ENCODE measurements at places on chromosomes 1 and 21.

GRCh38 chr1:99546432-99547416, 99.2 kb upstream of the PALMD start:
- no peaks in the 10 kb centered on the region for H3K4me1 ChIP-seq
- no peaks in the 10 kb centered on the region for H3K27me3 ChIP-seq
- no peak overlapping the region for H3K27ac ChIP-seq
- DNase-seq = no peak

DNA sequence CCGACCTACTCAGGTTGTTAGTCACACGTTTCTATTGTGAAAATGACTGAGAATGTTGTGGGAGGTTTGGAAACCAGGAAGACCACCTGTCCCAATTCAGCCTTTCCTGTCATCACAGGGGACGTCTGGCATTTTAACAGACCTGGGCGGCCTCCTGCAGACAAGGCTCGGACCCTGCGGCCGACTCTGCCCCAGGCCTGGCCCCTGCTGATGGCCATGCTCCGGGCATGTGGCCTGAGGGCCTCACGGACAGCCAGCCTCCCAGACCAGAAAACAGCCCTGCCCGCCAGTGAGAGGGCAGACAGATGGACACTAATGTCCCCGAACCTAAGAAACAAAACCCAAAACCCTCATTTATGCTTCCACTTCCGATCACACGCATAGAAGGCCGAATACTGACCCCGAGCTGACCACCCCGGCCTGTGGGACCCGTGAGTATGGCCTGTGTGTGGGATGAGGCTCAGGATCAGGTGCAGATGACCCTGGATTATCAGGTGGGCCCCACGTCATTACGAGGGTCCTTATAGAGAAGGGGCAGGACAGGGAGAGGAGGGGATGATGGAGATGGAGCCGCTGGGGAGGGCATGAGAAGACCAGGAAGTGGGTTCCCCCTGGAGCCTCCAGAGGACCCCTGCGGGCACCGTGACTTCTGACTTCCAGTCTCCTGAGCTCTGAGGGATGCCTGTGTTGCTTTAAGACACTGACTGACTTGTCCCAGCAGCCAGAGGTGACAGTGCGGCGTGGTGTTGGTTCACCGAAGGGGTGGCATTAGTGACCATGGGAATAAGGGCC, 9.6 kb downstream of the COL18A1 start:
- H3K36me3 ChIP-seq = no peaks in the 10 kb centered on the region
- H3K27me3 ChIP-seq = no peaks in the 10 kb centered on the region
- H3K4me3 ChIP-seq = no peak overlapping the region
- DNase-seq = no peak
- H3K4me1 ChIP-seq = peaks cover 25% of the 10 kb centered on the region

- H3K4me3 ChIP-seq = no peak overlapping the region
- no peaks in the 10 kb centered on the region for H3K27me3 ChIP-seq
- no peaks in the 10 kb centered on the region for H3K36me3 ChIP-seq
- H3K27ac ChIP-seq = no peak overlapping the region
- DNase-seq = no peak
These were observed 4.4 kb upstream of the EFHD2 start for GRCh38 chr1:15405106-15405850.

DNA sequence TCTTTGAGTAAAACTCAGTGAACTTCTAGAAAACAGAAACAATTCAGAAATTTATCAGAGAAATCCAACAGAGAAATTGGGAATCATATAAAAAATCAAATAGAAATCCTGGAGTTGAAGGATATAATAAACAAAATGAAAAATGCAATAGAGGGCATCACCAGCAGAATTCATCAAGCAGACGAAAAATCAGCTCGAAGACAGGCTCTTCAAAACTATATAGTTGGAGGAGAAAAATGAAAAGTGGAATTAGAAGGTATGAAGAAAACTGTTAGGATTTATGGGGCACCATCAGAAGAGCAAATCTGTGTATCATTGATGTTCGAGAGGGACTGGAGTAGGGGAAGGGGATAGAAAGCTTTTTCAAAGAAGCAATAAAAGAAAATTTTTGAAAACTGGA, 121.5 kb upstream of the GPR52 start:
- DNase-seq = no peak
- H3K36me3 ChIP-seq = peaks cover 3% of the 10 kb centered on the region
- H3K4me3 ChIP-seq = no peak overlapping the region
- no peak overlapping the region for H3K27ac ChIP-seq

DNA sequence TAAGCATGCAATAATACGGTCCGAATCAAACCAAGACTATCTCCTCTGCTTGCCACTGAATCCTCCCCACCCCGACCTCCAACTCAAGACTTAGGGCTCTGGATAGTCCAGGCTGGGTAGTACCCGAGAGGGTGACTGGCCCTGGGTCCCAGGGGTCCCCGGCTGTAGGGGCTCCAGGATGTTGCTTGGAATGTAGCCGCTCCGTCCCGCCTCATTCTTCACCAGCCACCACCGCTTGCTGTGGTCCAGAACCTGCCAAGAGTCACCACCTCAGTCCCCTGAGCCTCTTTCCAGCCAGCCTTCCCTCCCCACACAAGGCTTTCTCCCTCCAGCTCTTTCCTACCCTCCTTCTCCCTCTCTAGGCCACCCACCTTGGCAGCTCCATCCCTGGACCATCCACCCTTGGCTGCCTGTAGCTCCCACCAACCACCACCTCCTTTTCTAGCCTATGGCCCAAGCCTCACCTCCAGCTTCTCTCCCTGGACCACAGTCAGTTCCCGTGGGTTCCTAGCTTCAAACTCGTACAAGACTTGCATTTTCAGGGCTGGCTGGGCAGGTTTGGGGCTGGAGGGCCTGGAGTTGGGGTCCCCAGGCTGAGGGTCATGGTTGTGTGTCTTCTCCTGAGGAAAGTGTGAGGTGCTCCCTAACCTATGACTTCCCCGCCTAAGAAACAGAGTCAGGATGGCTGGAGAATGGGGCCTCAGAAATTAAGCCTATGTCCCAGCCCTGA, 10.9 kb upstream of the GSTM3 start:
- no peak for DNase-seq
- H3K27me3 ChIP-seq = no peaks in the 10 kb centered on the region
- no peak overlapping the region for H3K4me3 ChIP-seq

GRCh38 chr1:28417441-28417922, 47.9 kb downstream of the PHACTR4 start:
- peak; percentile 15 for DNase-seq
- peak overlapping the region; percentile 32 for H3K27ac ChIP-seq
- no peaks in the 10 kb centered on the region for H3K36me3 ChIP-seq
- no peaks in the 10 kb centered on the region for H3K27me3 ChIP-seq
- H3K4me1 ChIP-seq = peaks cover 13% of the 10 kb centered on the region

DNA sequence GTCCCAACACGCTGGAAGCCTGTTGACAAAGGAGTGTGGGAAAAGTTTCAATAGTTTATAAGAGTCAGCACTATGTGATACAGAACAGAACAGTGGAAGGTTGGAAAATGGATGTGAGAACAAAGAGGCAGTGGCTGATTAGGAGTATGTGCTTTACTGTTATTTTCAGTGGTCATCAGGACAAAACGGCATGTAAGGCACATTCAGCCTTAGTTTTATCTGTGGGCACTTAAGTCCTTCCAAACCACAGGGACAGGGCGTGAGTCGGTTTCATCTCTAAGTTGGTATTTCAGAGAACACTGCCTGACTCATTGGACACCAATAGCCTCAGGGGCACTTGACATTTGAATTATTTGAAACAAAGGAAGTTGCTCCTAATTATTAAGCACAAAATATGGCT, 306.9 kb downstream of the ASTN1 start:
- peaks cover 3% of the 10 kb centered on the region for H3K27me3 ChIP-seq
- H3K27ac ChIP-seq = no peak overlapping the region
- DNase-seq = no peak
- H3K36me3 ChIP-seq = no peaks in the 10 kb centered on the region
- no peaks in the 10 kb centered on the region for H3K4me1 ChIP-seq

GRCh38 chr1:207808322-207808705, 56.5 kb downstream of the CD46 start:
- no peak overlapping the region for H3K27ac ChIP-seq
- no peak for DNase-seq

GRCh38 chr1:41391834-41392527, 30.7 kb downstream of the FOXO6 start:
- no peak overlapping the region for H3K4me3 ChIP-seq
- no peaks in the 10 kb centered on the region for H3K27me3 ChIP-seq
- H3K36me3 ChIP-seq = no peaks in the 10 kb centered on the region
- H3K4me1 ChIP-seq = peaks cover 30% of the 10 kb centered on the region
- no peak overlapping the region for H3K27ac ChIP-seq

GRCh38 chr21:34636961-34637360, 22.0 kb upstream of the RCAN1 start:
- no peak overlapping the region for H3K27ac ChIP-seq
- H3K4me1 ChIP-seq = no peaks in the 10 kb centered on the region
- H3K4me3 ChIP-seq = no peak overlapping the region
- DNase-seq = no peak
- no peaks in the 10 kb centered on the region for H3K27me3 ChIP-seq

DNA sequence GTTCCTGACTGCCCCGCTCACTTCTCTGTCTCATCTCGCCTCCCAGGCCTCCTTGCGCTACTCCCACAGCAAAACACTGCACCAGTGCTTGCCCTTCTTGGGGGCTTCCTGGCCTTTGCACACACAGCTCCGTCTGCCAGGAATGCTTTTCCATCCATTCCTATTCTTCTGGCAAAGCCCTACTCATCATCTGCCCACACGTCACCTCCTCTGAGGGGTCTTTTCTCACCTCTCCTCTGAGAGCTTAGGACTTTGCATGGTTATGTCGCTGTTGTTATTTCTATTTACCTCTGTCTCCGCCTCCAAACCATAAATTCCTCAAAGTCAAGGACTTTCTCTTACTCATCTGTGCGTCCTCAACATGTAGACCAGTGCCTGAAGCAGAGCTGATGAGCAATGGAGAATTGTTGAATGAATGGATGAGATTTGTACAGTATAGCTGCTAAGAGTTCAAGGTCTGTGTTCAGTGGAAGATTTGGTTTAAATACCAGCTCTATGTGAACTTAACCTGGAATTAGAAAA, 26.4 kb upstream of the BTG2 start:
- H3K27me3 ChIP-seq = no peaks in the 10 kb centered on the region
- peaks cover 40% of the 10 kb centered on the region for H3K4me1 ChIP-seq
- no peaks in the 10 kb centered on the region for H3K36me3 ChIP-seq
- DNase-seq = no peak
- H3K4me3 ChIP-seq = no peak overlapping the region

DNA sequence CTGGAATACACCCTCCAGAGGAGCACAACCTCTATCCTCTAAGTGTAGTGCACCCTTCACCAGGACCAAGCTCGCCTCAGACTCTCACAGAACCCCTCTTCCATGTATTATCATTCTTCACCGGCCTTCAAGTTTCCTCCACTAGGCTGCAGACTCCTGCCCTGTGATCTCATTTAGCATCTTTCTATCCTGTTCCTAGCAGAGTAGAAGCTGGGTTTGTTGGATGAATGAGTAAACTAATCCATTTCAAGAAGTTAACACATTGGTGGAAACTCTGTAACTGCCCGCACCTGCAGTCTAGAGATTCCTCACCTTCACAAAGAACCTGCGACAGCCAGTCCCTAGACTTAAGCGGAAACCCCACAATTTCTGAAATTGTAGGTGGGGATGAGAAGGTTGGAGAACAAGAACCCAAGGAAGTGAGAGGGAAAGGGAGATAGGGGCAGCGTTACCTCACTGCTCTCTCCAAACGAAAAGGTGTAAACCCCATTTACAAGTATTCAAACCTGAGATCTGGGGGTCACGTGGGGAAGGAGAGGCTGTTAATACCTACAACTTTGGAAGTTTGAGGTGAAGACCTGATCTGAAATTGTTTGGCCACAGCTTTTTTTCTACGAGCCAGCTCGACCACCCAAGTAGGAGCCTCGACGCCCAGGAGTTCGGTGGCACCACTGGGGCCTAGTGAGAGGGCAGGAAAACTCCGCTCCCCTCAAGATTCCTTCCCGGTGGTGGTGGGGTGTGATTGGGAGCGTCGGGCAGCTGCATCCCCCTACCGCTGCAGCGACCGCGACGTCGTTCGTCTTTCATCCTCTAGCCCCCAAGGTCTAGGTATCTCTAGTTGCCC, 1.2 kb downstream of the PTPN14 start:
- peak; percentile 55 for DNase-seq
- no peaks in the 10 kb centered on the region for H3K27me3 ChIP-seq
- peaks cover 7% of the 10 kb centered on the region for H3K4me1 ChIP-seq
- no peaks in the 10 kb centered on the region for H3K36me3 ChIP-seq
- peak overlapping the region; percentile 99 for H3K27ac ChIP-seq

GRCh38 chr1:212237651-212238050, 47.6 kb upstream of the PPP2R5A start:
- H3K4me1 ChIP-seq = peaks cover 31% of the 10 kb centered on the region
- no peaks in the 10 kb centered on the region for H3K36me3 ChIP-seq
- H3K27ac ChIP-seq = peak overlapping the region; percentile 73

- no peak overlapping the region for H3K27ac ChIP-seq
- no peak overlapping the region for H3K4me3 ChIP-seq
- peaks cover 17% of the 10 kb centered on the region for H3K27me3 ChIP-seq
- no peaks in the 10 kb centered on the region for H3K4me1 ChIP-seq
These were observed 31.1 kb upstream of the DISP3 start for GRCh38 chr1:11447903-11448302.

DNA sequence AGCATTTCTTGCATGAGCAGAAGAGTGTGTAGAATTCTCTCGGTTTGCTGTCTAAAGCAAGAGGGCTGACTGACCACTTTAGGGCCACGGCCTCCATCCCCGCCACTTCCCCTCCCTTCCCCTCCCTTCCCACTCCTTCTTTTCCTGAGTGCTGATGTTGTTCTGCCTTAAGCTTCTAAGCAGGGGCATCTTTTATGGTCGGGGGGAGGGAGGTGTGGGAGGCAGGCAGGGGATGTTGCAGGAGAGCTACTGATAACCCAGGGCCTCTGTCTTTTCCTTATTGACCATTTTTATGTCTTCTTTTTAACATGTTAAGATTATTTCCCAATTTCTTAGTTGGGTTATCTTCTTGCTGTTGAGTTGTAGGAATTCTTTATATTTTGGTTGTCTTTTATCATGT, 15.1 kb downstream of the USP25 start:
- H3K27ac ChIP-seq = no peak overlapping the region
- no peak for DNase-seq
- H3K4me3 ChIP-seq = no peak overlapping the region
- no peaks in the 10 kb centered on the region for H3K27me3 ChIP-seq
- H3K36me3 ChIP-seq = no peaks in the 10 kb centered on the region
- H3K4me1 ChIP-seq = peaks cover 15% of the 10 kb centered on the region

DNA sequence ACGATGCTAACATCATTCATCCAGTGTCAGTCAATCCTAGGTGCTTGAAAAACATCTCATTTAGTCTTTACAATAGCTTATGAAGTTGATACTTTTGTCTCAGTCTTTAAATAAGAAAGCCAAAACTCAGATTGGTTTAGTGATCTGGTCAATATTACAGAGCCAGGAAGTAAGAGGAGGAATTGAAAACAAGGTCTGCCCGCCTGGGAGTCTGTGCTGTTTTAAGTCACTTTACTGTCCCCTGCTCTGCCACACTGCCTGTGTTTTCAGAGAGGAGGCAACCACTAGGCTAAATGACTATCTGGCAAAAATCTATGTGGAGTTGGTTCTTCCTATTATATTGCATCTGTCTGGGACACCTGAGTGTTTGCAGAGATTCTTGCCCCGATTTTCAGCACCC, 62.3 kb downstream of the ST6GALNAC3 start:
- no peaks in the 10 kb centered on the region for H3K27me3 ChIP-seq
- no peaks in the 10 kb centered on the region for H3K4me1 ChIP-seq
- no peak for DNase-seq
- no peak overlapping the region for H3K27ac ChIP-seq

- peaks cover 4% of the 10 kb centered on the region for H3K36me3 ChIP-seq
- H3K27ac ChIP-seq = no peak overlapping the region
- no peaks in the 10 kb centered on the region for H3K4me1 ChIP-seq
- H3K27me3 ChIP-seq = no peaks in the 10 kb centered on the region
- DNase-seq = no peak
These were observed 14.3 kb downstream of the FBXO28 start for GRCh38 chr1:224127925-224128819.

- no peak overlapping the region for H3K4me3 ChIP-seq
- no peak for DNase-seq
- H3K36me3 ChIP-seq = no peaks in the 10 kb centered on the region
- peak overlapping the region; percentile 92 for H3K27ac ChIP-seq
These were observed 258.5 kb downstream of the FOXD2 start for GRCh38 chr1:47696404-47696736.
